ENCODE measurements at places on chromosomes 2 and 18.

DNA sequence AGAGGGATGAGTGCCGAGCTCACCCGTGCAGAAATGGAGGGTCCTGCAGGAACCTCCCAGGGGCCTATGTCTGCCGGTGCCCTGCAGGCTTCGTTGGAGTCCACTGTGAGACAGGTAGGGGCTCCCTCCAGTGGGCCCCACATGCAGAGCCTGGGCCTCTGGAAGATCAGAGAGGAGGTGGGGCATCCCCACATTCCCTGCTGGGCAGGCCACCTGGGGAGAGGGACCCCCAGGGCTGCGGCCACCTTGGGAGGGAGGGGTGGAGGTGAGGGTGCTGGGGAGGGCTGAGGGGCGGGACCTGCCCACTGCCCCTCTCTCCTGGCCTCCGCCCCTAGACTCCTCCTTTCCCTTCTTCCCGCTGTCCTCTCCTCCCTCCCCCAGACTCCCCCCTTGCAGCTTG is 38.5 kb downstream of the MTERF4 start:
- H3K4me3 ChIP-seq: peak overlapping the region; percentile 44
- no peaks in the 10 kb centered on the region for H3K4me1 ChIP-seq
- H3K27me3 ChIP-seq: no peaks in the 10 kb centered on the region
- ATAC-seq: peak; percentile 8

- H3K4me1 ChIP-seq: no peaks in the 10 kb centered on the region
- H3K27me3 ChIP-seq: peaks cover 27% of the 10 kb centered on the region
- H3K36me3 ChIP-seq: no peaks in the 10 kb centered on the region
- no peak for ATAC-seq
Measured at GRCh38 chr18:10210057-10210633, 244.3 kb upstream of the APCDD1 start.

- peaks cover 18% of the 10 kb centered on the region for H3K4me1 ChIP-seq
- H3K27ac ChIP-seq: peak overlapping the region; percentile 86
- H3K27me3 ChIP-seq: peaks cover 12% of the 10 kb centered on the region
- H3K36me3 ChIP-seq: peaks cover 8% of the 10 kb centered on the region
Measured at GRCh38 chr2:7468955-7469354, 551.7 kb downstream of the RNF144A start.

GRCh38 chr2:227503433-227504406 is 31.8 kb downstream of the AGFG1 start:
- ATAC-seq: peak; percentile 69
- H3K4me1 ChIP-seq: peaks cover 44% of the 10 kb centered on the region
- peaks cover 69% of the 10 kb centered on the region for H3K36me3 ChIP-seq
- H3K27ac ChIP-seq: peak overlapping the region; percentile 72

GRCh38 chr2:217103752-217104545 is 244.1 kb upstream of the TNP1 start:
- no peak for ATAC-seq
- no peaks in the 10 kb centered on the region for H3K36me3 ChIP-seq
- no peak overlapping the region for H3K4me3 ChIP-seq
- H3K4me1 ChIP-seq: no peaks in the 10 kb centered on the region

Data from activated T-helper 17 cell treated with anti-CD3 and anti-CD28 coated beads, Interleukin-2, amount 50 U/mL, for 72 hours (primary cell).